Foreskin fibroblast (primary cell): ENCODE measurements at places on chromosomes 2 and 18.

GRCh38 chr2:71559828-71560637, 106.7 kb downstream of the DYSF start:
- no peak for DNase-seq

DNA sequence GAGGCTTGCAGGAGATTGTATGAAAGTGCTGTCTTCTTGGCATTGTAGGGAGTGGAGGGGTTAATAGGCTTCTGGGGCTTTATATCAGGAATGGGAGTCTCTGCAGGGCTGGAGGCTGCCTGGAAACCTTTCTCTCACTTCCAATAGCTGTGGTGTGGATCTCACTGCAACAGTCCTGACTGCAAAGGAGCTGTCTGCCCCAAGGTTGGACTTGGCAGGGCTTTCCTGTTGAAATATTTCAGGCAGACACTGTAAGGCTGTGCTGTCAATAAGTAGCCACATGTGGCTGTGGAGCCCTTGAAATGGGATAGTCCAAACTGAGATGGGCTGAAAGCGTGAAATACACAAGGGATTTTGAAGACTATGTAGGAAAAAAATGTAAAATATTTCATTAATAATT, 399.1 kb upstream of the SPRED2 start:
- DNase-seq, result no peak

GRCh38 chr2:156687715-156688114, 251.5 kb downstream of the GPD2 start:
- peak; percentile 2 for DNase-seq

DNA sequence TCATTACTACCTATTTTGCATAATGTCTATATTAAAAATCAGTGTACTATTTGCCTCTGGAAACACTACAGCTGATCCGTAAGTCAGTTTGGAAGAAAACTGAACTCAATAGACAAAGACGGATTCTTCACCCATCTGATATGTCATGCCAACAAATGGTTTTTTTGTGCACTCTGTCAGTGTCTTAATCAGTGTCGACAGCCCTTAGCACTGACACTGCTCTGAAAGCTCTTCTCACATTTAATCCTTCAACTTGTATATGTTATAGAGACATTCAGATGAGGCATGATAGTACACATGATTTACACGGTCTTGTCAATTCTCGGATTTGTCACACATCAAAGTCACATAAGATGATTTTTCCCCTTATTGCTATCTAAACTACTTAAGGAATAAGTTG, 347.5 kb upstream of the GALNT5 start:
- no peak for DNase-seq
